ENCODE measurements at places on chromosomes 2 and 18. TPM values are rescaled to one million over a fixed set of nuclear protein-coding genes. Genes with fewer than 3 reads are reported as not detected.

- no peaks in the 10 kb centered on the region for H3K36me3 ChIP-seq
- no peaks in the 10 kb centered on the region for H3K27me3 ChIP-seq
- H3K4me3 ChIP-seq = no peak overlapping the region
- no peaks in the 10 kb centered on the region for H3K4me1 ChIP-seq
- no peak for DNase-seq
- no peak overlapping the region for H3K27ac ChIP-seq
These were observed 202.4 kb upstream of the ZSWIM2 start for GRCh38 chr2:187051350-187051749.

- H3K4me1 ChIP-seq = no peaks in the 10 kb centered on the region
- H3K27ac ChIP-seq = no peak overlapping the region
- no peaks in the 10 kb centered on the region for H3K36me3 ChIP-seq
- H3K27me3 ChIP-seq = no peaks in the 10 kb centered on the region
- DNase-seq = no peak
These were observed 162.1 kb downstream of the SEPTIN10 start for GRCh38 chr2:109451671-109452070.

- no peak overlapping the region for H3K27ac ChIP-seq
- DNase-seq = no peak
- H3K36me3 ChIP-seq = no peaks in the 10 kb centered on the region
- H3K4me1 ChIP-seq = no peaks in the 10 kb centered on the region
- no peak overlapping the region for H3K4me3 ChIP-seq
These were observed 19.8 kb downstream of the MYL12B start for GRCh38 chr18:3281456-3282400.

GRCh38 chr18:49228187-49228586 lies 232.3 kb downstream of the DYM start:
- H3K27me3 ChIP-seq = no peaks in the 10 kb centered on the region
- no peak overlapping the region for H3K27ac ChIP-seq
- no peaks in the 10 kb centered on the region for H3K4me1 ChIP-seq
- DNase-seq = no peak

Gene TLX2
- not detected for total RNA-seq

Gene TMSB10
- 2,974 TPM for total RNA-seq

Gene SH2D6
- not detected for total RNA-seq

Gene IGFBP5
- 666 TPM for total RNA-seq
